T-helper 17 cell (primary cell): ENCODE measurements at places on chromosomes 6 and 20. TPM values are rescaled to one million over a fixed set of nuclear protein-coding genes. Genes with fewer than 3 reads are reported as not detected.

- H3K27ac ChIP-seq = peak overlapping the region; percentile 85
- no peaks in the 10 kb centered on the region for H3K27me3 ChIP-seq
- peak overlapping the region; percentile 65 for H3K4me3 ChIP-seq
Observed at GRCh38 chr6:133966654-133967329, 13.8 kb downstream of the TBPL1 start.

Gene CD24
- not detected for total RNA-seq

- H3K27me3 ChIP-seq = no peaks in the 10 kb centered on the region
- peak overlapping the region; percentile 57 for H3K27ac ChIP-seq
- H3K36me3 ChIP-seq = peaks cover 8% of the 10 kb centered on the region
- H3K4me1 ChIP-seq = peaks cover 30% of the 10 kb centered on the region
- DNase-seq = no peak
Observed at GRCh38 chr20:62902926-62903615, 23.2 kb downstream of the DIDO1 start.

Gene TP53TG5
- not detected for total RNA-seq

Gene BPIFB2
- not detected for total RNA-seq

DNA sequence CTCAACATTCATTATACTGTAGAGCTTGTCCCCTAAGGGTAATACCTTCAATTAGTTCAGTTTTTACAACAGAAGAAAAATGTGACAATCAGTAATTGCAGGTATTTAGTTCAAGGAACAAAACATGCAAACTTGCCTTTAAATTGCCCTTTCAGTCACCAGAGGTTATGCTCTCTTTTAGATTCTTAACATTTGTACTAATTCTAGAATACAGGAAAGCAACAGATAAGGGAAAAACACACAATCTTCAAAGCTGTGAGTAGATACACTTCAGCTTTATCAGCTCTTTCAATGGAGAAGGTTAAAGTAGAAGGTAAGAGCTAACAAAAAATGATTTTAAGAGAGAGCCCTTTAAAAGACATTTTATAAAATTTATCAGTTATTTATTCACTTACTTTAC lies 173.1 kb downstream of the HS3ST5 start:
- no peaks in the 10 kb centered on the region for H3K36me3 ChIP-seq
- H3K27ac ChIP-seq = no peak overlapping the region
- peaks cover 24% of the 10 kb centered on the region for H3K27me3 ChIP-seq
- no peak overlapping the region for H3K4me3 ChIP-seq

Gene C6orf52
- total RNA-seq = 1.6 TPM

Gene VSX1
- not detected for total RNA-seq

Gene HRH3
- total RNA-seq = not detected

DNA sequence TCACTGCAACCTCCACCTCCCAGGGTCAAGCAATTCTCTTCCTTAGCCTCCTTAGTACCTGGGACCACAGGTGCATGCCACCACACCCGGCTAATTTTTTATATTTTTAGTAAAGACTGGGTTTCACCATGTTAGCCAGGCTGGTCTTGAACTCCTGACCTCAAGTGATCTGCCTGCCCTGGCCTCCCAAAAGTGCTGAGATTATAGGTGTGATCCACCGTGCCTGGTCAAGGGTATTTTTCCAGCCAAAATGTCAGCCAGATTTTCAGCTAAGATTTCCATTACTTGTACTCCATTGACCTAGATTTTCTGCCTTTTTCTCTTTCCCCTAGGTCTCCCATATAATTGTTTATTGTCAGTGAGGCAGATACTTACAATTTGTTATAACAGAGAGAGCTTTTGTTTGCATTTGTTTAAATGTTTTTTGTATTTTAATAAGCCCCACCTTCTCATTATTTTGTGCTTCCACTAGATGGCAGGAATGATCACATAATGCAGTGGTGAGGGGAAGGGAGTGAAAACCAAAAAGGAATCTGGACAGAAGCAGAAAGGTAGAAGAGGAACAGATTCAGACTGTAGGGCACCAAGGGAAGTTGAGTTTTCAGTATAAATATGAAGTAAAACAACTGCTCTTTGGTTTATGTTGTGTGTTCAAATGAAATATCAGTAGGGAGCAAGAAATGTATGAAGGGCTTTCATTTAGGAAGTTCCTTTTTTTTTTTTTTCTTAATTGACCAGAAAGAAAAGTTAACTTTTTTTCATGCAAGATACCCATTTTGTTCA lies 29.7 kb downstream of the RPF2 start:
- H3K27me3 ChIP-seq = no peaks in the 10 kb centered on the region
- no peak overlapping the region for H3K4me3 ChIP-seq
- H3K4me1 ChIP-seq = peaks cover 6% of the 10 kb centered on the region
- H3K36me3 ChIP-seq = peaks cover 6% of the 10 kb centered on the region
- H3K27ac ChIP-seq = no peak overlapping the region
- DNase-seq = no peak

- H3K4me3 ChIP-seq = no peak overlapping the region
- no peak for DNase-seq
- H3K27me3 ChIP-seq = no peaks in the 10 kb centered on the region
- H3K36me3 ChIP-seq = no peaks in the 10 kb centered on the region
Observed at GRCh38 chr6:107353773-107354382, 105.5 kb downstream of the PDSS2 start.

Gene POM121L2
- not detected for total RNA-seq

- H3K4me3 ChIP-seq = peak overlapping the region; percentile 74
- no peak for DNase-seq
- H3K36me3 ChIP-seq = peaks cover 8% of the 10 kb centered on the region
- peak overlapping the region; percentile 88 for H3K27ac ChIP-seq
- no peaks in the 10 kb centered on the region for H3K27me3 ChIP-seq
- H3K4me1 ChIP-seq = peaks cover 61% of the 10 kb centered on the region
Observed at GRCh38 chr20:32528171-32528891, 56.8 kb downstream of the NOL4L start.

DNA sequence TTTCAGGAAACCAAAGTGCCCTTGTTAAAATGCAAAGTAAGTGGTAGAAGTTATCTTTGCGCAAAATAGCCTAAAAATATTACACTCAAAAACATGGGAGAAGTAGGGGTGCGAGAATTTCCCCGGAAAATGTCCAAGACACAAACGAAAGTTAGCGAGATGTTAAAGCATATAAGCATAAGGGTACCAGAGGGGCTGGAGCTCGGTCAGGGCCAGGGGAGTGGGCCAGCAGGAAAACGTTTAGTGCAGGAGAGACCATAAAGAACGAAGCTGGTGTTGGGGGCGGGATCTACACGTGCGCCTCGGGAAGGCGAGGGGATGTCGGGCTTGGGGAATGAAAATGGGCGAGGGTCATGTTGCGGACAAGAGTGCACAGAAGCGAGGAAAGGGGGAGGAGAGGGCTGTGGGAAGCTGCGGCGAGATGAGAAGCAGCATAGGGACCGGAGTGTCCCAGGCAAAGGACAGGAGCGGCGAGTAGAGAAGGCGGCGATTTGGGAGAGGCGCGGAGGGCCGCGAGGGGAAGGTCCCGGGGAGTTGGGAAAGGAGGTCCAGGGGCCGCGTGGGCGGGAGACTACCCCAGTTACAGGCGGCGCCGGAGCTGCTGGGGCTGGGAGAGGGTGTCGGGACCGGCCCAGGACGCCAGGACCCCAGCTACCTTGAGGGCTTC lies 600 bp downstream of the XPO5 start:
- H3K27me3 ChIP-seq = no peaks in the 10 kb centered on the region
- peaks cover 7% of the 10 kb centered on the region for H3K36me3 ChIP-seq
- H3K4me1 ChIP-seq = peaks cover 38% of the 10 kb centered on the region
- no peak for DNase-seq

Gene KHDRBS2
- not detected for total RNA-seq

Gene PRRC2A
- 213 TPM for total RNA-seq

DNA sequence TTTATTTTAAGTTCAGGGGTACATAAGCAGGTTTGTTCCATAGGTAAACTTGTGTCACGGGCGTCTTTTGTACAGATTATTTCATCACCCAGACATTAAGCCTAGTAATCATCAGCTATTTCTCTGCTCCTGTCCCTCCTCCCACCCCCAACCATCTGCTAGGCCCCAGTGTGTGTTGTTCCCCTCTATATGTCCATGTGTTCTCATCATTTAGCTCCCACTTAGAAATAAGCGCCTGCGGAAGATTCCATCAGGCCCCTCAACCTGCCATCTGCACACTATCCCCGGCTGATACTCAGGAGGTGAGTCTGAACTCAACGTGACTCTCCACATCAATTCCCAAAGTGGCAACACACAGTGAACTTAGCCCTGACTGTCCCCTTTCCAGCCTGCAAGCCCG lies 228.0 kb upstream of the SYNDIG1 start:
- no peak overlapping the region for H3K27ac ChIP-seq
- DNase-seq = no peak
- H3K4me3 ChIP-seq = no peak overlapping the region
- H3K36me3 ChIP-seq = no peaks in the 10 kb centered on the region
- peaks cover 36% of the 10 kb centered on the region for H3K27me3 ChIP-seq

- DNase-seq = no peak
- H3K4me1 ChIP-seq = peaks cover 9% of the 10 kb centered on the region
- H3K27me3 ChIP-seq = no peaks in the 10 kb centered on the region
- no peak overlapping the region for H3K27ac ChIP-seq
Observed at GRCh38 chr20:37342231-37343177, 3.4 kb upstream of the SRC start.

Gene NOX3
- not detected for total RNA-seq

DNA sequence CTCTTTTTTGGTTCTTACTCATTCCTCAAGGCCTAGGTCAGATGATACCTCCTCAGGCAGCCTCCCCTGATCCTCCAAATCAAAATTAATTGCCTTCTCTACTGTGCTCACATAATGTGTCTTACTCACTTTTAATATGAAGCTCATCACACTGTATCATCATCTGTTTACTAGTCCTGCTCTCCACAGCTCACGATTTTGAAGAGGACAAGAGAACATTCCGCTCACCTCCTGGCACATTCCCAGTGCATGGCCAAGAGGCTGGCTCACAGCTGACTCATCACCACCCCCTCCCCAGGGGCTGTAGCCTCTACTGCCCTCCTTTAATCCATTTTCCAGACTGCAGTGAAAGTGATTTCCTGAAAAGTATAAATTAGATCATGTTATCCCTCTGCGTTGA lies 133.1 kb downstream of the ALDH8A1 start:
- H3K4me1 ChIP-seq = no peaks in the 10 kb centered on the region
- H3K27me3 ChIP-seq = no peaks in the 10 kb centered on the region

DNA sequence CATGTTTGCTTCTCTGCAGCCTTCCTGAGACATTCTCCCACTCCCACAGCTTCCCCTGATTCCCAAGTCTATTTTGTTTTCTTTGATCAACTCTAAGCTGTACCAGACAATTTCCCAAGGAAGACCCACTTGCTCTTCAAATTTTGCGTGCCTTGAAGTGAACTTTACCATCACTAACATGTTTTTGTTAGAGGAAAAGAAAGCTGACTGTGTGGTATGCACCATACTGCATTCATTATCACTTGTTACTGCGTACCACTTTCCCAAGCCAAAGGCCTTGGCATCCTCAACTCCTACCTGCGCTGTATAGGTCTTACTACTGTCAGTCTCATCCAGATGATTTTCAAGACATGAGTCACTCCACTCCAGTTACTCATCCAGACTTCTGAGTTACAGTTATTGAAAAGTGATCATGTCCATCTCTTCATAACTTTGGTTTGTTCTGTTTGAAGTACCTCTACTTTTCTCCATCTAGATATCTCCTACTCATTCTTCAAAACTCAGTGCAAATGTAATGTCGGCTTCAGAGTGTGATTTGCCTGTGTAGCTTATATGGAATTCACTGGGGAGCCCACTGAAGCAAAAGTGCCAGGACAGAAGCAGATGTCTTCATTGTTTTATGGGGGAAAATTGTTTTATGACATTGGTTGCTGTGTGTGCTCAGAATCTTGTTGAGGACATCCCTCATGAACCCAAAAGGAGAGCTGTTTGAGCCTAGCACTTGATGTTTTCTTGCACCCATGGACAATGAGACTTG lies 5.2 kb downstream of the RPS12 start:
- peak overlapping the region; percentile 61 for H3K4me3 ChIP-seq
- H3K4me1 ChIP-seq = peaks cover 52% of the 10 kb centered on the region
- peak overlapping the region; percentile 89 for H3K27ac ChIP-seq

Gene GRIK2
- not detected for total RNA-seq

DNA sequence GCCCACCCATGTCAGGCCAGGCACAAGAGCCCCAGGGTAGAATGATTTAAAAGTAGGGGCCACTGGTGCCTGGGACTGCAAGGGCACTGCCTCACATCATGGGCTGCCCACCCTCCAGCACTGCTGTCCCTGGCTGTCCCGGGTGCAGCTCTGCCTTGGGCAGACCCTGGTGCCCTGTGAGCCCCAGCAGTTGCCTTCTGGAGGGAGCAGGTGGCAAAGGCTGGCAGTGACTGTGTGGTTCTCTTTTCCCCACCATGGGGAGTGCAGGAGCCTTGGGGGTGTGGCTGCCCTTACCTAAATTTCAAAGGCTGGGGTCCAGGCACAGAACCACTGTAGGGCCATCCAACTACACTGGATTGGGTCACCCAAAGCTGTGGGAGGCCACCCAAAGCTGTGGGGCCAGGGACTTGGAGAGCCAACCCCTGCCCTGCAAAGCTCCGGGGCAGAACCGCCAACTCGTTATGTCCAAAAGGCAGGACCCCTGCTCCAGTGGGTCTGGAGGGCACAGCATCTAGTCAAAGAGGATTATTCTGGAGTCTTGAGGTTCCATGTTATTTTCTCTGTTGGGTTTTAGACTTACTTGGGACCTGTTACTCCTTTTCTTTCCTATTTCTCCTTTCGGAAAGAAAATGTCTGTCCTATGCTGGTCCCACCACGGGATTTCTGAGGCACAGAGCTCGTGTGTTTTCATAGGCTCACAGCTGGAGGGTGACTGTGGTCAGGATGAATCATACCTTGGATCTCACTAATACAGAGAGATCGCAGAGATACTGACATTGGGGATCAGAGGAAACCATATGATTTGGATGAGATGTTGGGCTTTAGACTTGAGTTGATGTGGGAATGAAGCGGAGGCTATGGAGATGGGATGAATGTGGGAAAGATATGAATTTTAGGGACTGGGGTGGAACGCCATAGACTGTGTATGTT lies 65.3 kb downstream of the RAMACL start:
- no peaks in the 10 kb centered on the region for H3K27me3 ChIP-seq
- no peak overlapping the region for H3K27ac ChIP-seq
- no peak for DNase-seq
- no peaks in the 10 kb centered on the region for H3K4me1 ChIP-seq
- H3K4me3 ChIP-seq = no peak overlapping the region
- peaks cover 2% of the 10 kb centered on the region for H3K36me3 ChIP-seq

GRCh38 chr20:39066471-39067242 lies 104.5 kb downstream of the DHX35 start:
- H3K27me3 ChIP-seq = peaks cover 26% of the 10 kb centered on the region
- no peak overlapping the region for H3K4me3 ChIP-seq
- DNase-seq = no peak

Gene NPBWR2
- total RNA-seq = not detected
